ENCODE measurements at places on chromosomes 11 and 22. TPM values are rescaled to one million over a fixed set of nuclear protein-coding genes. Genes with fewer than 3 reads are reported as not detected.

DNA sequence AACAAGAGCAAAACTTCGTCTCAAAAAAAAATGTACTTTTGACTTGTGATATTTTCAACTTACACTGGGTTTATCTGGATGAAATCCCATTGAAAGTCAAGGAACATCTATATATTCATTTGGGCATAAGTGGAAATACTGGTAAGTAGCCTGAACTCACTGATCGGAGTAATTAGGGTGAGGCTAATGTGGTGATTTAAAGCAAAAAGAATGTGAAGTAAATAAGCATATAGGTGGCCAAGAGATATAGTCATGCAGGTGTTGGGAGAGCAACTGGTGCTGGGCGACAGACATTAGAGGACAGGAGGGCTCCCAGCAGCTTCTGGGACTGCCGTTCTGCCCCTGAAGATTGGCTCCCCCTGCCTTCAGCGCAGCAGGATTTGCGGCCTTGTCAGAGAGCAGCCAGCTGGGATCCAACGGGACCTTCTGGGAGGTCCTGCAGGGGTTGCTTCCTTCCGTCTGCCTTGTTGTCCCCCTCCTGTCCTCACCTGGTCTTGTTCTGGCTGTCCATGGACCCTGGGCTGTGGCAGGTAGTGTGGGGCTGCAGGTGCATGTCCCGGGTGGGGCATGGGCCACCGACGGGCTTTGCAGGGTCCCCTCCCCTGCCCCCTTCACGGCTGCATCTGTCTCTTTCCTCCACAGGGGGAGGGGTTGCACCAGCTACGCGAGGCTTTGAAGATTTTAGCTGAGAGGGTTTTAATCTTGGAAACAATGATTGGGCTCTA lies 14.1 kb downstream of the RHBDD3 start:
- no peak for DNase-seq

- no peak for DNase-seq
These were observed 152.0 kb upstream of the SYN3 start for GRCh38 chr22:33209930-33210784.

DNA sequence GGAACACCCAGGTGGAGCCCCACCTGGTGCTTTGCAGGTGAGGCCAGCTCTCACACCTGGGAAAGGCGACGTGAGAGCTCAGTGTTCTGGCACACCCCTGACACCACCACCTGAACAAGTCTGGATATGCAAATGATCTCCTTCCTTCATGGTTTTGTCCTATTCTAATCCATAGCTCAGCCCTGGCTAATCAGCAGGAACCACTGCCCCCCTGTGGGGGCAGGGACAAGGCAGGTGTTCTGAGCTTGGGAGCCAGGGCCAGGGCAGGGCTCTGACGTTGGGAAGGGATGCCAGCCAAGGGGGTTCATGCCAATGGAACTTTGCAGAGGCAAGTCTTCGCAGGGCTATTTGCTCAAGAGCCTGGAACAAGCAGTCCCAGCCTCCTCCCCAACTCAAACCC lies 144.2 kb downstream of the TRIM29 start:
- DNase-seq: no peak

GRCh38 chr22:43001271-43002201 lies 13.4 kb downstream of the PACSIN2 start:
- DNase-seq: no peak

DNA sequence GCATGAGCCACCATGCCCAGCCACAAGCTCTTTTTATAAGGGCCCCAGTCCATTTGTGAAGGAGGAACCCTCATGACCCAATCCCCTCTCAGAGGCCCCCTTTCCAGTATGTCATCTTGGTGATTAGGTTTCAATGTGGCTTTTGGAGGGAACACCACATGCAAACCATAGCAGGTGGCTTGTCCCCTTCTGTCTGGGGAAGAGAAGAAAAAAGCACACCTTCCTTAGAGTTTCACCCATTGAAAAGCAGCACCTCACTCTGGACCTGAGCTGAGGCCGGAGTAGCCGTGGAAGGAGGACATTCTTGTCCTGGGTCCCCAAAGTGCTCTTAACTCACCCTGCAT lies 25.4 kb downstream of the NEAT1 start:
- DNase-seq: no peak

- DNase-seq: no peak
These were observed 6.8 kb downstream of the EED start for GRCh38 chr11:86251345-86251744.

- DNase-seq: no peak
These were observed 103.7 kb downstream of the ZBTB16 start for GRCh38 chr11:114163229-114163631.

GRCh38 chr11:27995083-27995482 lies 112.9 kb downstream of the KIF18A start:
- DNase-seq: no peak

- no peak for DNase-seq
These were observed 14.0 kb upstream of the ARHGAP8 start for GRCh38 chr22:44738347-44738715.

DNA sequence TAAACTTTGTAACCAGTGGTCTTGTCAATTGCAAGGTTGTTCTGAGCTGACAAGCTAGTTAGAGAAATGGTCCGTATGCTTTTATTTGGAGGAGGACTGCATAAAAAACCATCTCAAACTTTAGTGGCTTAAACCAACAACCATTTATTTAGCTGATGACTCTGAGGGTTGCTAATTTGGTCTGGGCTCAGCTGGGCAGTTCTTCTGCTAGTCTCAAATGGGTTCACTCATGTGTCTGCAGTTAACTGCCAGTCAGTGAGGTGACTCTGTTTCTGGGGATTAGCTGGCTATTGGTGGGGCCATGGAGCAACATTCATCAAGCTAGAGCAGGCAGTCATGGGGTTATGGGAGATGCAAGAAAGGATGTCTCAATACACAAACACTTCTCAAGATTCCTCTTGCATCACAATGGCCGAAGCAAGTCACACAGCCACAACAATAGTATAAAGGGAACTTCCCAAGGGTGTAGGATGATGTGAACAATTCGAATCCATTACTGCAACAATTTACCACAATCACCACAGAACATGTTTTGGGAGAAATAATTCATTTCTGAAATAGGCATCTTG lies 521.9 kb downstream of the INSC start:
- no peak for DNase-seq

Gene YPEL4
- total RNA-seq: 0.63 TPM

Gene MS4A6E
- total RNA-seq: 9.5 TPM
